ENCODE measurements at places on chromosomes 4 and X. TPM values are rescaled to one million over a fixed set of nuclear protein-coding genes. Genes with fewer than 3 reads are reported as not detected.
A peak's percentile ranks its signal among the peaks of the same experiment; 100 is the strongest.

- DNase-seq = no peak
Observed at GRCh38 chr4:122701061-122701460, 31.4 kb upstream of the BBS12 start.

GRCh38 chr4:115657991-115658650, 544.7 kb upstream of the NDST4 start:
- DNase-seq = no peak

- peak; percentile 79 for DNase-seq
Observed at GRCh38 chr4:109803924-109804571, 2.2 kb upstream of the CFI start.

- DNase-seq = no peak
Observed at GRCh38 chr4:176436293-176436973, 116.7 kb downstream of the SPCS3 start.

GRCh38 chrX:133726211-133726630, 259.2 kb downstream of the GPC3 start:
- no peak for DNase-seq

Gene RPL36A
- polyA plus RNA-seq = 1,348 TPM

DNA sequence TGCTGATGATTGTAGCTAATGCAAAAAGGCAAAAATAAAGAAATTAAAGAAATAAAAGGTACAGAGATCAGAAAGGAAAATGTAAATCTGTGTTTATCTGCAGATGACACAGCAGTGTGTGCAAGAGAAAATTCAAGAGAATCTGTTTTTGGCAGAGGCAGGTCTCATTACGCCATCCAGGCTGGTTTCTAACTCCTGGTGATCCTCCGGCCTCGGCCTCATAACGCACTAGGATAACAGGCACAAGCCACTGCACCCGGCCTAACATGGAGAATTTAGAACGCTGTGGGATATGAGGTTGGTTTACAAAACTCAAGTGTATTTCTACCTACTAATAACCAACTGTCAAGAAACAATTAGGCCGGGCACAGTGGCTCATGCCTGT, 29.4 kb downstream of the CTBP1 start:
- no peak for DNase-seq

Gene SLC4A4
- 1.2 TPM for polyA plus RNA-seq

Gene MSANTD1
- 0.31 TPM for polyA plus RNA-seq

DNA sequence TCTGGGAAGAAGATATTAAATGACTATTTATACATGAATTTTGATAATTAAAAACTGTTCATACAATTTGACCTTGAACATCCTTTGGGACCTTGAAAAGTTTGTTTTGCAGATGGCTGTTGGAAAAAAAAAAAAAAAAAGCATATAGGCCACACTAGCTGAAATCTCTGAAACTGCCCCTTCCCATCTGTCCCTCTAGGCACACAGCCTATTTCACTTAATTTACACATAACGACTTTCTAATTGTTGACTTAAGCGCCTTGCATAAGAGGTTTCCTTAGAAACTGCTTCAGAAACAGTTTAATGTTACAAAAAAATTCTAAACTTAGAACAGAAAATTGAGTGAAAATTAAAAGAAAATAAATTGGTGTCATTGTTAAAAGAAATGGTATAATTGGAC, 131.0 kb downstream of the COX18 start:
- no peak for DNase-seq

DNA sequence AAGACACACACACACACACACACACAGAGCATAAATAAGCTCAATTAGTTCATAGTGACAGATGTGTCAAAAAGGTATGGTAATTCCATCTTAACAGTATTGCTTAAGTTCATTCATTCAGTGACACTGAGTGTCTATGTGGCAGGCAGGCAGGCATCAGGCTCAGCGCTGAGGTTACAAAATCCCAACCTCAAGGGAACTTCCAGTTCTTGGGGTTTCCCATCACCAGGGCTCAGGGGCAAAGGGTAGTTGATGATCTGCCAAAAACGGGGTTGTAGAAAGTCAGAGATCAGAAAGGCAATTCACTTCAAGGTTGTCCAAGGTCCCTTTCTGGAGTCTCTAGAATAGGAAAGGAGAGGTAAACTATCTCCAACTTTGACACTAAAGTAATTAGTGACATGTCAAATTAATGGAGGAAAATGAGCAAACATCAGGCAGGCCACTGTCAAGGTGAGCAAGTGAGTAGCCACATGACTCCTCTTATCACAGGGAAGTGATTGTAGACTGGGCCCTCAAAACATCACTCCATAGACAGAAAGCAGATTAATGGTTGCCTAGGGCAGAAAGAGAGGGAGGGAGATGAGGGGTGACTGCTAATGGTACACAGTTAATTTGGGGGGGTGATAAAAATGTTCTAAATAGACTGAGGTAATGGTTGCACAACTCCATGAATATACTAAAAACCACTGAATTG, 41.8 kb downstream of the GPC4 start:
- no peak for DNase-seq

DNA sequence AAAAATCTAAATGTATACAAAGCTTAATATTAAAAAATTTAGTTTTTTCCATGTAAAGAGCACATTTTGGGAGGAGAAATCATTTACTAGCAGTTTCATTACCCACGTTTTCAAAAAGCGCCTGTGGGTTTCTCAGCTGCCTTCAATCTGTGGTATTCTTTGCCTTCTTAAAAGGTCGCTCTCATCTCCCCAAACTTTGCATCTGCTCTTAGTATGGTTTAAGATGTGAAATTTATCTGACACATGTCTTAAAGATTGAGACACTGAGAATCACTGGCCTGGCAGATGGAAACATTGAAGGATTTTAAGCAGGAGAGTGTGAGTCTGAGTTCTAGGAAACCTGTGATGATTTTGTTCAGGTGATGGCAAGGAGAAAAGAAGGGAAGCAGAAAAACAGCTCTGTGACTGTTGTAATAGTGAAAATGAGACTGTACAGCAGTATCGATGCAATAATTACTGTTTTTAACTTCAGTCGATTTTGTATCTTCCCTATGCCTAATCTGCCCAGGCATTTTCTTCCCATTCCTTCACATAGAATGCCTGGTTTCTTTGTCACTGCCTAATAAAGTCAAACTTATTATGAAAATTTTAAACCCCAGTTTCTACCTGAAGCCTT, 75.9 kb downstream of the PAQR3 start:
- no peak for DNase-seq

Gene RHOXF2B
- not detected for polyA plus RNA-seq

DNA sequence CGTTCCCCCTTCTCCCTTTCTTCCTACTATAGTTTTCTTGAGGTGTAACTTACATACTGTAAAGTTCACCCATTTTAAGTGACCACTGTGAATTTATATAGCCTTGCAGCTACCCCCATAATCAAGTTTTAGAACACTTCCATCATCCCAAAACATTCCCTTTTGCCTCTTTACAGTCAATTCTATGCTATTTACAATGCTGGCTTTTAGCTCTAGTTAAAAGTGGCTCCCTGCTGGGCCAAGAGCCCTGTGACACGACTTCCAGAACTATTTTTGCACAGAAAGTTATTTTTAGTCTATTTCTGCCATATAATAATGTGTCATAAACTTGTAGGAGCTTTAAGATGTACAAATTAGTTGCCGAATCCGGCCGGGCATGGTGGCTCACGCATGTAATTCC, 26.9 kb downstream of the MAP7D2 start:
- DNase-seq = no peak

Gene CSN1S1
- 0.21 TPM for polyA plus RNA-seq

GRCh38 chr4:10050721-10051120, 29.4 kb upstream of the SLC2A9 start:
- DNase-seq = no peak

- peak; percentile 71 for DNase-seq
Observed at GRCh38 chrX:71859637-71860036, 51.0 kb upstream of the NHSL2 start.

DNA sequence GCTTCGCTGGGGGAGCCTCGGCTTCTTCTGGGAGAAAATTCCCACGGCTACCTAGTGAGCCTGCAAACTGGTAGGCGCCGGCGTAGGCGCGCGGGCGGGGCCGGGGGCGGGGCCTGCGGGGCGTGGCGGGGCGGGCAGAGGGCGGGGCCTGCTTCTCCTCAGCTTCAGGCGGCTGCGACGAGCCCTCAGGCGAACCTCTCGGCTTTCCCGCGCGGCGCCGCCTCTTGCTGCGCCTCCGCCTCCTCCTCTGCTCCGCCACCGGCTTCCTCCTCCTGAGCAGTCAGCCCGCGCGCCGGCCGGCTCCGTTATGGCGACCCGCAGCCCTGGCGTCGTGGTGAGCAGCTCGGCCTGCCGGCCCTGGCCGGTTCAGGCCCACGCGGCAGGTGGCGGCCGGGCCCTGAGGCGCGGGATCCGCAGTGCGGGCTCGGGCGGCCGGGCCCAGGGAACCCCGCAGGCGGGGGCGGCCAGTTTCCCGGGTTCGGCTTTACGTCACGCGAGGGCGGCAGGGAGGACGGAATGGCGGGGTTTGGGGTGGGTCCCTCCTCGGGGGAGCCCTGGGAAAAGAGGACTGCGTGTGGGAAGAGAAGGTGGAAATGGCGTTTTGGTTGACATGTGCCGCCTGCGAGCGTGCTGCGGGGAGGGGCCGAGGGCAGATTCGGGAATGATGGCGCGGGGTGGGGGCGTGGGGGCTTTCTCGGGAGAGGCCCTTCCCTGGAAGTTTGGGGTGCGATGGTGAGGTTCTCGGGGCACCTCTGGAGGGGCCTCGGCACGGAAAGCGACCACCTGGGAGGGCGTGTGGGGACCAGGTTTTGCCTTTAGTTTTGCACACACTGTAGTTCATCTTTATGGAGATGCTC, at the start of gene HPRT1:
HPRT1 (plus strand) TSS at position 161 of the 857 bp plus-strand sequence; CDS start at position 308, 147 bp downstream.
- peak; percentile 75 for DNase-seq

DNA sequence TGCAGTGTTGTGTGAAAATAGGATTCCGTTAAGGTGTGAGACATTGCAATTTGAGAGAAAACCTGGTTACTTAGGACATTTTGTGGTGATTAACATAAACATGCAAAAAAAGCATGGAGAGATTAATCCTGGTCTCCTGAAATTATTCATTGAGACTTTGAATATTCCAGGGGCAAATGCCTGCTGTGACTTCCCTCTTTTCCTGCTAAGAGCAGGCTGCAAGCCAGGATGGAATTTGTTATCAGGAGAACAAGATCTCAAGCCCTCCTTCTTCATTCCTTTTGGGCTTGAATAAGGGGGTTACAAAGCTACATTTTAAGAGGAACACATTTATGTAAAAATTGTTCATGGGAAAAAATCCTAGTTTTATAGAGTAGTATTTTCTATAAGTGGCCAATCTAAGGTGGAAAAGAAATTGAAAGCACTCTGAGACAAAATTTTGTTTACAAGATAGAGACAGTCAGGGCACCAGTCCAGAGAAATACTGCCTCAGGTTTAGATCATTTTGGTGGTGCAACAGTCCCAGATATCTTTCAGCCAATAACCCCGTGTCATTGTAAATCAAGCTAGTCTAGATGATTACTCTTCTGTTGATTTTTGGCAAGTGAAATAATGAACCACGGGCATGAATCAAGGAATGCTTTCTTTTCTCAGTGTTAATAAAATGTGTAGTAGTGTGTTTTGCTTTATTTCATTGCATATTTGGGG, 1528.3 kb upstream of the AGA start:
- DNase-seq = peak; percentile 8

- DNase-seq = no peak
Observed at GRCh38 chr4:3476341-3476747, 13.2 kb downstream of the DOK7 start.

GRCh38 chr4:3401436-3402171, 40.2 kb upstream of the HGFAC start:
- no peak for DNase-seq

Gene REPS2
- 1.2 TPM for polyA plus RNA-seq

- DNase-seq = no peak
Observed at GRCh38 chr4:16225167-16225862, 956 bp downstream of the TAPT1 start.

DNA sequence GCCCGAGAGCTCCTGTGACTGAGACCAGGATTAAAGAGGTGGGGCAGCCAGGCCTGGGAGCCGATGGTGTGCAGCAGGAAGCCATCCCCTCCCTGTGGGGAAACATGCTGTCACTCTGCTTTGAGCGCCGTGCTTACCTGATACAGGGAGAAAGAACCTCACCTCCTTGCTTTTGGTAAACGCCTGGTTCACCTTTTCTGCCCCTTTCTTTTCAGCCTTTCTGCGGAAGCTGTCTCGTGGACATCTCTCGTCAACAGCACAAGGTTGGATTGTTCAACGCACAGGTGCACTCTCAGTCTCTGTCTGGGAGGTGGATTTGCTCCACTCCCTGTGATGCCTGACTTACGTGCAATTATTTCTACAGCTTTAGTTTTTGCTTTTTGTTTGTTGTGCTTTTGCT, 12.0 kb downstream of the ZFYVE28 start:
- no peak for DNase-seq

Gene CXCL5
- polyA plus RNA-seq = 7.5 TPM

Gene UGT2A3
- not detected for polyA plus RNA-seq

DNA sequence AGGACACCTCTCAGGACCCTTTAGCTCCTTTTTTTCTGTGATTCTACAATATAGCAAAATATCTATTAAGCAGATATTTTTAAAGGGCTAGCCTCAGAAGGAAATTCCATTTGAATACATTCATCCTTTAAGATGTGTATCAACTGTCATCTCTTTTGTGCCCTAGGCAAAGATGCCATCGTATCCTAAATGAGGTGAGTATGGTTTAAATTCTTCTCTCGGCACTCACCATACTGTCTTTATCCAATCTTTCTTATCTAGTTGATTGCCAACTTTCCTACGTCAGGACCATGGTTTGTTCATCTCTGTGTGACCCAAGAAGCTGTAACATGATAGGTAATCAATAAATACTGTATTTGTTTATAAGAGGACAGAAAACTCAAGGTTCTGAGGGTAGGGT, 176.0 kb downstream of the LDB2 start:
- no peak for DNase-seq

Gene TNMD
- polyA plus RNA-seq = 4.9 TPM

Gene ARAF
- 43.9 TPM for polyA plus RNA-seq

DNA sequence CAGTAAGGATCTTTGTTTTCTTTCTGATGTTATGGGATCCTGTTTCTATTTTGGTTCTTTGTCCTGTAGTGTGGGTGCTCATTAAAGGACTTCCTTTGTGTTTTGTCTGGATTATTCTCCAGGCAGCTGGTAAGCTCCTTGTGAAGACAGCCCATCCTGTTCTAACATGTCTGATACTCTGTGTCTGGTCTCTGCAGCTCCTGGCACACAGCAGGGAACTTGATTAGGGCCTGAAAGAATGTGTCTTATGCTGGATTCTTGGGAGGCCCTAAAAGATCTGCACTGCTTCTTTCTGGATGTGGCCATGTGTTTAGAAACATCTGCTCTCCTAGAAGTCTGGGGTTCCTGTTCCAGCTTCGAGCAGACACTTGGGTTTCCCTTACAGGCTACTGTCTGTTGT, 38.1 kb upstream of the ATXN3L start:
- DNase-seq = no peak

- no peak for DNase-seq
Observed at GRCh38 chr4:113524505-113525186, 236.9 kb downstream of the CAMK2D start.

GRCh38 chr4:101527188-101527587, 179.9 kb upstream of the PPP3CA start:
- no peak for DNase-seq

GRCh38 chr4:73862322-73862721, 6.9 kb upstream of the CXCL1 start:
- no peak for DNase-seq

Gene MAGEC3
- not detected for polyA plus RNA-seq

All from GM23338 (cell line).